ENCODE measurements at places on chromosomes 5 and 9. TPM values are rescaled to one million over a fixed set of nuclear protein-coding genes. Genes with fewer than 3 reads are reported as not detected.

Gene CNTFR
- polyA plus RNA-seq: not detected

DNA sequence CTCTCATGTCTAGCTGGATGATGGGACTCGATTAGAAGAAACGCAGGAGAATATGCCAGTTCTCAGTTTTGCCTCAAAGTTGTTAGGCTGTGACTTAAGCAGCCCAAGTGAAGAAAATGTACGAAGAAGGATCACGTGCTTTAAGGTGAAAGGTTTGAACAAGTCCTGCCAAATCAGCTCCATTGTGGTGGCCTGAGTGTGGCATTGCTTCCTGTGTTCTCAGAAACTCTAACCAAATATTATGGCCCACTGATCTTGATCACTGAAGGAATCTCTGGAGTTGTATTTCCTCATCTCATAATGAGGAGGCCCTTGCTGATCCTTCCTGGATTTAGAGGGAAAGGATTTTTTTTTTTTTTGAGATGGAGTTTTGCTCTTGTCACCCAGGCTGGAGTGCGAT is 44.0 kb downstream of the OTULIN start:
- no peaks in the 10 kb centered on the region for H3K27me3 ChIP-seq
- no peak overlapping the region for H3K27ac ChIP-seq
- H3K36me3 ChIP-seq: peaks cover 74% of the 10 kb centered on the region
- H3K4me1 ChIP-seq: peaks cover 6% of the 10 kb centered on the region
- H3K4me3 ChIP-seq: no peak overlapping the region

- no peaks in the 10 kb centered on the region for H3K36me3 ChIP-seq
- H3K27ac ChIP-seq: no peak overlapping the region
Measured at GRCh38 chr5:167814828-167815227, 476.6 kb upstream of the WWC1 start.

Gene RPS23
- 2,494 TPM for polyA plus RNA-seq

Gene PRDM9
- not detected for polyA plus RNA-seq

DNA sequence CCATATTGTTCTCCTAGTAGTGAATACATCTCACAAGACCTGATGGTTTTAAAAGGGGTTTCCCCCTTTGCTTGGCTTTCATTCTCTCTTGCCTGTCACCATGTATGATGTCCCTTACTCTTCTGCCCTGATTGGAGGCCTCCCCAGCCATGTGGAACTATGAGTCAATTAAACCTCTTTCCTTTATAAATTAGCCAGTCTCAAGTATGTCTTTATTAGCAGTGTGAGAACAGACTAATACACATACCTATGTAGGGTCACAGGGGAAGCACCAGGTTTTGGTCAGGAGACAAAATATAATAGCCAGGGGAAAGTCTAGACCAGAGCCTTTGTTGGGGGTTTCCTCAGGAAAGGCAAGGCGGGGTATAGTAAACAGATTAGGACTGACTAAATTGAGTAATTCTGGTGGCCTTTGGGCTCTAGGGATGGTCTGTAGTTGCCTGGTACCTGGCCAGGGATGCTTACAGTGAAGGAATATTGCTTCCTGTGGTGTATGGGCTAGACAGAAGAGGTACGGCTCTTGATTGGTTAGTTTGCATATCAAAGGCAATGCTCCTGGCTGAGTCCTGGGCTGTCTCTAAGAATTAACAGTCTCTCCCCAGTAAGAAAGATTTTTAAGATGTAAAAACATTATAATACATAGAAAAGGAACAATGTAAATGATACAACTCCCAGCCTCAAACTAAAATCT is 254.5 kb downstream of the ELAVL2 start:
- H3K4me3 ChIP-seq: no peak overlapping the region
- H3K4me1 ChIP-seq: no peaks in the 10 kb centered on the region
- no peaks in the 10 kb centered on the region for H3K27me3 ChIP-seq
- no peak for DNase-seq
- H3K27ac ChIP-seq: no peak overlapping the region

Gene SHOC1
- polyA plus RNA-seq: not detected

Gene BAAT
- 11.2 TPM for polyA plus RNA-seq

GRCh38 chr9:72332351-72332750 is 32.7 kb downstream of the ZFAND5 start:
- H3K4me1 ChIP-seq: no peaks in the 10 kb centered on the region
- H3K27ac ChIP-seq: no peak overlapping the region
- no peaks in the 10 kb centered on the region for H3K36me3 ChIP-seq
- DNase-seq: no peak
- no peak overlapping the region for H3K4me3 ChIP-seq

GRCh38 chr9:113558632-113559502 is 95.3 kb downstream of the RGS3 start:
- no peak overlapping the region for H3K4me3 ChIP-seq
- H3K27ac ChIP-seq: peak overlapping the region; percentile 67
- H3K4me1 ChIP-seq: peaks cover 31% of the 10 kb centered on the region
- peak; percentile 83 for DNase-seq
- no peaks in the 10 kb centered on the region for H3K27me3 ChIP-seq

- peaks cover 18% of the 10 kb centered on the region for H3K27me3 ChIP-seq
- H3K36me3 ChIP-seq: no peaks in the 10 kb centered on the region
- no peak within 1 kb of the TSS for H3K27ac ChIP-seq
- H3K4me3 ChIP-seq: no peak within 1 kb of the TSS
- no peaks in the 10 kb centered on the region for H3K4me1 ChIP-seq
- peak; percentile 51 for DNase-seq
Measured at GRCh38 chr9:1050125-1050895, at the start of gene DMRT2. TSS of gene DMRT2 (plus strand) at chr9:1050357. CDS start at chr9:1051614, 1,257 bp downstream.

- no peak overlapping the region for H3K4me3 ChIP-seq
- H3K27me3 ChIP-seq: no peaks in the 10 kb centered on the region
Measured at GRCh38 chr5:156254196-156254595, 72.8 kb upstream of the SGCD start.

DNA sequence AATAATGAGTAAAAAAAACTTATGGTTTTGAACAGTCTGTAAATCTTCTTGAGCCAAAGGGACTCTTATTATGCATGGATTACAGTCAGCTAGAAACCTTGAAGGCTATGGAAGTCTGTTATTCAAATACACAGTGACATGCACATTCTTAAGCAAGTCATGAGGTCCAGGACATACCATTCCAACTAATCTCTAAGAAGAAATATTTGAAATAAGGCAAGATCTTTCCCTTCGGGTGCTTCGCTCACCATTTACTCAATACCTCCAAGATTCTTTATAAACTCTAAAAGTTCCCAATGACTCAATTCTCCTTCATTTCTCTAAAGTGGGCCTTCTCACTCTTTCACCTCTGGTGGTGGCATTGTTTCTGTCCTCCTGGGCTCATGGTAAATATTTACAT is 811.0 kb downstream of the NR2F1-AS1 start:
- no peak overlapping the region for H3K4me3 ChIP-seq
- no peaks in the 10 kb centered on the region for H3K36me3 ChIP-seq
- H3K27me3 ChIP-seq: no peaks in the 10 kb centered on the region

Gene IFNA2
- not detected for polyA plus RNA-seq

Gene HCN1
- polyA plus RNA-seq: not detected

DNA sequence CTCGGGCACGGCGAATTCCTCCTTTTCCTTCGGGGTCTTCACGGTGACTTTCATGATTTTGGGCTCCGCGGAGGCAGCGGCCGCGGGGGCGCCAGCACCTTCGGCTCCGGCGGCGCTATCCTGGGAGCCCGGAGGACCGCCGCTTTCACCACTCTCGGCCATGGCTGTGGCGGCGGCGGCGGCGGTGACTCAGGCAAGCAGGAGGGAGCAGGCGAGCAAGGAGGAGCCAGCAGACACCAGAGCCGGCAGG is 315 bp downstream of the UBQLN1 start:
- DNase-seq: no peak
- H3K4me1 ChIP-seq: peaks cover 42% of the 10 kb centered on the region
- H3K36me3 ChIP-seq: no peaks in the 10 kb centered on the region
- H3K27me3 ChIP-seq: no peaks in the 10 kb centered on the region

- H3K27me3 ChIP-seq: no peaks in the 10 kb centered on the region
- DNase-seq: no peak
- H3K27ac ChIP-seq: no peak overlapping the region
- no peaks in the 10 kb centered on the region for H3K36me3 ChIP-seq
- H3K4me3 ChIP-seq: no peak overlapping the region
Measured at GRCh38 chr5:146188358-146188757, 5.9 kb upstream of the LARS1 start.

Gene LCN1
- not detected for polyA plus RNA-seq

- no peak for DNase-seq
- peaks cover 9% of the 10 kb centered on the region for H3K4me1 ChIP-seq
- no peak overlapping the region for H3K27ac ChIP-seq
- peaks cover 6% of the 10 kb centered on the region for H3K27me3 ChIP-seq
Measured at GRCh38 chr5:138654281-138654867, 79.2 kb upstream of the HSPA9 start.

Gene FGF10
- not detected for polyA plus RNA-seq

- no peak overlapping the region for H3K27ac ChIP-seq
- H3K27me3 ChIP-seq: no peaks in the 10 kb centered on the region
- no peaks in the 10 kb centered on the region for H3K4me1 ChIP-seq
Measured at GRCh38 chr5:4294878-4295277, 699.2 kb downstream of the IRX1 start.

Gene CARTPT
- not detected for polyA plus RNA-seq

GRCh38 chr5:140550147-140551079 is 3.0 kb downstream of the EIF4EBP3 start:
- H3K4me1 ChIP-seq: peaks cover 44% of the 10 kb centered on the region
- no peak overlapping the region for H3K4me3 ChIP-seq
- H3K27me3 ChIP-seq: no peaks in the 10 kb centered on the region
- no peak overlapping the region for H3K27ac ChIP-seq

DNA sequence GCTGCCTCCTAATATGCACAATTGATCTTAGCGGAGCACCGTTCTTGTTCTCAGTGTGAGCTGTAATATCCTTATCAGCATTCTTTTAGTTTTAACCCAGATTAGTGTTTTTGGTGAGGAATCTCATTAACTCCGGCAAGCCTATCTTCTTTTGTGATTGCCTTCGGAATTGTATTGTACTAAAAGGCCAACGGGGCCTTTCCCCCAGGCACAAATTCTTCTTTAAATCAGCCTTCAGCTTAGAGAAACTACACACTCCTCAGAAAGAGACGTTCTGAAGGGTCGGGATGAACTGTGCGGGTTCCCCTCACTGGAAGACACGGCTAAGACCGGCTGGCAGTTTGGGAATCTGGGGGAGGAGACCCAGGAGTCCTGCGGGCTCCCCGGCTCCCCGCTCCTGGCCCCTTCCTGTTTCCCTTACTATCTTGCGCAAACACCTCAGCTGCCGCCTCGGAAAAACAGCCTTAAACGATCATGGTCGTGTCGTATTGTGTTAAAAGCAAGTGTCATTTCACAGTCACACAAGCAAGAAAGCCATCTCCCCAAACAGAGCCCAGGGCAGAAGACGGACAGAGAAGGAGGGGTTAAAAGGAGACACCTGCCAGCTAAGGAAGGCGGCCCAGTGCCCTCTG is 353.1 kb upstream of the IRX2 start:
- DNase-seq: no peak
- no peak overlapping the region for H3K27ac ChIP-seq
- no peaks in the 10 kb centered on the region for H3K4me1 ChIP-seq

- DNase-seq: no peak
- H3K36me3 ChIP-seq: peaks cover 8% of the 10 kb centered on the region
- H3K4me3 ChIP-seq: no peak overlapping the region
Measured at GRCh38 chr5:179730852-179731251, 1.8 kb upstream of the MAML1 start.

DNA sequence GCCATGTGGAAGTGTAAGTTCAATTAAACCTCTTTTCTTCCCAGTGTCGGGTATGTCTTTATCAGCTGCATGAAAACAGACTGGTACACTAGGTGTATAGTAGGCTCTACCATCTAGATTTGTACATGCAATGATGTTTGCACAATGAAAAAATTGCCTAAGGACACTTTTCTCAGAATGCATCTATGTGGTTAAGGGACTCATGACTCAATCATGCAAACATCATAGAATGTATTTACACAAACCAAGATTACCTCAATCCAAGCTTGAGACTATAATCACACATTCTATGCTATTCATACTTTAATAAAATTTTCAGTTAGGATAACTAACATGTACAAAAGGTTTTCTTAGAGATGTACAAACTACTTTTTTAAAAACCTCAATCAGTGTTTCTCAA is 1164.5 kb downstream of the CDH12 start:
- H3K27ac ChIP-seq: no peak overlapping the region
- DNase-seq: no peak
- H3K27me3 ChIP-seq: no peaks in the 10 kb centered on the region
- no peaks in the 10 kb centered on the region for H3K36me3 ChIP-seq
- no peak overlapping the region for H3K4me3 ChIP-seq

DNA sequence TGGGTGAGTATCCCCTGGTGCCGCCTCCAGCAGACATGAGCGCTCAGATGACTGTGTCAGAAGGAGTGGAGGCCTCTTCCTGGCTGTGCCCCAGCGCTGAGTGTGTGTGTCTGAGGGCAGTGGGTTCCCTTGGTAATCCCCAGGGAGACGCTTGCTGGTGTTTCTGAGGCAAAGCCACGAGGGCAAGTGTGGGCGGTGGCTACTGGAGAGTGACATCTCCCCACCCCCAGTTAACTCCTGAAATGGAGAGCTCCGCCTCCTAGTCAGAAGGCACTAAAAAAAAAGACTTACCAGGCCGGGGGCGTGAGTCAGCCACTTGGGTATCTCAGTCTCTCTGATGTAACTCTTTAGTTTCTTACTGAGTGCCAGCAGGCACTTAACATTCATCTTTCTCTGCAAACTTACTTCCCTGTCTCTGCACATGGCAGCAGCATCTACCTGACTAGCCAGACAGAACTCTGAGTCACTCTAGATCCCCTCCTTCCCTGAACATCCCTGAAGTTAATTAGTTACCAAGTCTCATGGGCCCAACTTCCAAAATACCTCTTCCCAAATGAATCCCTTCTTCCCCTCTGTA is 19.3 kb downstream of the ORM2 start:
- H3K27ac ChIP-seq: no peak overlapping the region
- H3K4me1 ChIP-seq: peaks cover 15% of the 10 kb centered on the region
- H3K4me3 ChIP-seq: no peak overlapping the region
- H3K27me3 ChIP-seq: no peaks in the 10 kb centered on the region
